ENCODE measurements at places on chromosomes 11 and 22. TPM values are rescaled to one million over a fixed set of nuclear protein-coding genes. Genes with fewer than 3 reads are reported as not detected.

The GCAT gene
- 44.4 TPM for total RNA-seq

The OR6A2 gene
- total RNA-seq, result not detected

The F2 gene
- total RNA-seq, result not detected

The IRF7 gene
- 11.1 TPM for total RNA-seq

The MMP7 gene
- total RNA-seq, result not detected

All from bronchus fibroblast of lung (primary cell).